Fibroblast of skin of left biceps (primary cell): ENCODE measurements at places on chromosomes 1 and 21.
A peak's percentile ranks its signal among the peaks of the same experiment; 100 is the strongest.

DNA sequence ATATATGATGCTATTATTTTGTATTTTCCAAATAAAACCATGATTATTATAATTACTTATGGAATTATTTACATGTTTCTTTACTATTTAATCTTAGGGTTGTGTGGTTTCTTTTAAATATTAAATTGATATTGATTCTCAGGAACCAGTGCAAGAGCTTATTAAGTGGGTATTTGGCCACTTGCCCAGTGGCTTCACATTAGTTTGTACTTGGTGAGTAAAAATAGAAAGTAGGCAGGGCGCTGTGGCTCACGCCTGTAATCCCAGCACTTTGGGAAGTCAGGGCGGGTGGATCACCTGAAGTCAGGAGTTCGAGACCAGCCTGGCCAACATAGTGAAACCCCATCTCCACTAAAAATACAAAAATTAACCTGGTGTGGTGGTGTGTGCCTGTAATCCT lies 497.1 kb downstream of the PTPRC start:
- DNase-seq: no peak

DNA sequence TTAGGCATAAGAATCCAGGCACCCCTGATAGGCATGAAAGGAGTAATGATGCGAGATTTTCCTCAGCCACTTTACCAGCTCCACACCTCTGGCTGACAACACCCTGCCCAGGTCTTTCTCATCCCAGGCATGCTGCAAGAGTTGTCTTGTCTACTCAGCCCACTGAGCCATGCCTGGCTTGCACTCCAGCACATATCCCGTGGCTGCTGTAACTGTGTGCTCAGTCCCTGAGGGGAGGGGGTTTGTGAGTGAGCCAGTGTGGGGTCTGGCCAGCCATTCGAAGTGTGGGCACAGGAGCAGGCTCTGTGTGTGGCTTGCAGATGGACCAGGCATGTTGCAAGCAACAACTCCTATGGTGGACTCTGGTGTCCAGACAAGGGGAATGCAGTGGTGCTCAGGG lies 529.6 kb downstream of the ADGRL2 start:
- DNase-seq: no peak

DNA sequence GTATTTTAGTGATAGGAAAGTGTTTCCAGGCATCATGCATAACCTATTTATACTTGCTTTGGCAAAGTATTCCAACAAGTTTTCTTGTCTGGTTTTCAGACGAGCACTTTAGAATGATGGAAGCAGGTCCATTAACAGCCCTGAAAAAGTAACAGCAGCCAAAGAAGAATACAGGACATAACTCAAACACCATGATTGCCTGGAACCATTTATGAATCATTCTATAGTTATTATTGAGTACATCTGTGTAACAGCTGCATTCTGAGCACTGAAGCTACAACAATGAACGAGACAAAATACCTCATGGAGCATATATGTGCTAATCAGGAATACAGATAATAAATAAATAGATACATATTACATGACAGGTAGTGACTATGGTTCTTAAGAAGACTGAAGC lies 12.6 kb downstream of the IL10RB start:
- DNase-seq: peak; percentile 67

DNA sequence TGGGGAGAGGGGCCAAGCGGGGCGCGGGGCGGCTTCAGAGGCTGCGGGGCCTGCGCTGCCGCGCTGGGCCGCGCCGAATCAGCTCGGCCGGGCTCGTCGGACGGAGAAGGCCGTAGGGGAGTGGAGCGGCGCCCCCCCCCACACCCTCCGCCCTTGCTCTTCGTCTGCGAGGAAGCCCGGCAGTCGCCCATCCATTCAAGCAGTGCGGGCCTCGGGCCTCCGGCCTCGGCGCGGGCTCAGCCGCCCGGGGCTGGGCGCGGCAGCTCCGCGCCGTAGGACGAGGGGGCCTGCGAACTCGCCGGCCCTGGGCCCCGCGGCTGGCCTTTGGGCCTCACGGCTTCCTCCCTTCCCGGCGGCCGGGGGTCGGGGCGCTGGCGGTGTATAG lies 564 bp downstream of the CTPS1 start:
- DNase-seq: no peak

DNA sequence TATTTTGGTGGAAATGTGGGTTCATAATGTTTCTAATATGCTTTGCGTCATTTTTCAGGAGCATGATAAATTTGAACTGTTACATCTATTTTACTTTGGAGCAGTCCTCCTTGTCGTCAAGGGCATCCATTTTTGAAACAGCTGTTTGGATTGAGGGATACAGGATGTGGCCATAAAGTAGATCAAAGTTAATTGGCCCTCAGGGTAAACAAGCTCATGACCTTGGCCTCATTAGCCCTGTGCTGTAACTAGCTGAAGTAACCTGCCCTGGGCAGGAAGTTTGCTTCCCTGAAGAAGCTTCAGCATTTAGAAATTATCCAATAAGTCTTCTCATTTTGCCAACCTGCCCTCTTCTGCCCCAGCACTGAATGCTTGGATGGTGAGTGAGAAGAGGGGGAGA lies 24.8 kb upstream of the RGL1 start:
- DNase-seq: no peak

DNA sequence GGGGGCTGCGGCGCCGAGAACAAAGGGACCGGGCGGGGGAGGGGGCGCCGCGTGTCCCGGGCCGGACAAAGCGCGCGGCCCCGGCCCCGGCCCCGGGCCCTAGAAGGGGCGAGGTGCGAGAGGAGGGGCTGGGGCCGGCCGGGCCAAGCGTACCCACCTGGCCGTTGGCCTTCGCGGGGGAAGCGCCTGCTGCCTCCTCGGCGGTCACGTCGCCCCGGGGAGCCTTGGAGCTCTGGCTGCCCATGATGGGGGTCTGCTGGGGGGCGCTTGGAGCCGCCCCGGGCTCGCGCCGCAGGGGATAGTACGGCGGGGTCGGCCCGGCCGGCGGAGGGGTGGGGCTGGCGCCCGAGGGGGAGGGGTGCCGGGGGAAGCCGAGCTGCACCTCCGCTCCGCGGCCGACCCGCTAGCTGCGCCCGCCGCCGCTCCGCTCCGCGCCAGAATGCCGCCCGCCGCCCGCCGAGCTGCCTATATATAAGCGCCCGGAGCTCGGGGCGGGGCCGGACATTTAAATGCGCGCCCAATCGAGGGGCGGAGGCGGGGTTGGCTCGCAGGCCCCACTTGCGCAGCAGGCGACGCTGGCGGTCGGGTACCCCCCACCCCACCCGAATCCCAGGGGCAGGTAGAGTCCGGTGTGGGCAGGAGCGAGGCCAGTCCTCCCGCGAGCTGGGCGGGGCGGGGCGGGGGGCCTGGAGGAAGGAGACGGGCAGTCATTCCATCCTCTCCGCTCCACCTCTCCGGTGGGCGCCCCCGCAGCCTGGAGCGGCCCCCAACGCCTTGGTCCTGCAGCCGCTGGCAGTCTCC lies at the start of gene MARCKSL1:
Gene MARCKSL1, minus strand, starts transcription at position 444 of the 801 bp plus-strand sequence. Its CDS starts 200 bp downstream, at position 244.
- peak; percentile 46 for DNase-seq

- no peak for DNase-seq
These were observed 13.5 kb upstream of the SUMO3 start for GRCh38 chr21:44831227-44831860.

DNA sequence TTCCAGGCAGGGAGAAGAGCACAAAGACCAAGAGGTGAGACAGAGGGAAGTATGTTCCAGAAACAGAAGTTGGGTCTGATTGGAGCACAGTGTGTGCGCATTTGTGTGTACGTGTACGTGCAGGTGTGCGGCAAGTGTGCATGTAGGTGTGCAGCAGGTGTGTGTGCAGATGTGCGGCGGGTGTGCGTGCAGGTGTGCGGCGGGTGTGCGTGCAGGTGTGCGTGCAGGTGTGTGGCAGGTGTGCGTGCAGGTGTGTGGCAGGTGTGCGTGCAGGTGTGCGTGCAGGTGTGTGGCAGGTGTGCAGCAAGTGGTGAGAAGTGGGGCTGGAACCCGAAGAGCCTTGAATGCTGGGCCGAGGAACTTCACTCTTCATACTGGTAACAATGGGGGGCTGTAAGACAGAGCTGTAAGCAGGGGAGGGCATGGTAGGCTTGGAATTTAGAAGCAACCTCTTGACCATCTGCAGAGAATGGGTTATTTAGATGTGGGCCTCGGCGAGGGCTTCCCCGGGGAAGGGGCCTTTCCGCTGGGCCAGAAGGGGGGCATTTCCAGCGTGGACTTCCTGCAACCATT lies 118.0 kb upstream of the WNT4 start:
- DNase-seq: no peak

DNA sequence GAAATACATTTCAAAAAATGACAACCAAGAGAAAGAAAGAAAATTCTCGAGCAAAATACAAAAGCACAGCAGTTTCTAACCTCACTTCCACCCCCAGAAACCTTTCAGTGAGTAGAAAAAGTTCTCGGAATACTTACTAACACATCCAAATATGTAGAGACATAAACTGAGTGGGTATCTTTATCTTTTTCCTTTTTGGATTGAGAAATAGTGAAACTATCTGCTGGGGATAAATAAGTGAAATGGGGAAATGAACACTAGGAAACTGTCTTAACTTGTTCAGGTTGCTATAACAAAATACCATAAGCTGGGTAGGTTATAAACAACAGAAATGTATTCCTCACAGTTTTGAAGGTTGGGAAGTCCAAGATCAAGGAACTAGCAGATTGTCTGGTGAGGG lies 72.0 kb downstream of the VCAM1 start:
- DNase-seq: no peak

DNA sequence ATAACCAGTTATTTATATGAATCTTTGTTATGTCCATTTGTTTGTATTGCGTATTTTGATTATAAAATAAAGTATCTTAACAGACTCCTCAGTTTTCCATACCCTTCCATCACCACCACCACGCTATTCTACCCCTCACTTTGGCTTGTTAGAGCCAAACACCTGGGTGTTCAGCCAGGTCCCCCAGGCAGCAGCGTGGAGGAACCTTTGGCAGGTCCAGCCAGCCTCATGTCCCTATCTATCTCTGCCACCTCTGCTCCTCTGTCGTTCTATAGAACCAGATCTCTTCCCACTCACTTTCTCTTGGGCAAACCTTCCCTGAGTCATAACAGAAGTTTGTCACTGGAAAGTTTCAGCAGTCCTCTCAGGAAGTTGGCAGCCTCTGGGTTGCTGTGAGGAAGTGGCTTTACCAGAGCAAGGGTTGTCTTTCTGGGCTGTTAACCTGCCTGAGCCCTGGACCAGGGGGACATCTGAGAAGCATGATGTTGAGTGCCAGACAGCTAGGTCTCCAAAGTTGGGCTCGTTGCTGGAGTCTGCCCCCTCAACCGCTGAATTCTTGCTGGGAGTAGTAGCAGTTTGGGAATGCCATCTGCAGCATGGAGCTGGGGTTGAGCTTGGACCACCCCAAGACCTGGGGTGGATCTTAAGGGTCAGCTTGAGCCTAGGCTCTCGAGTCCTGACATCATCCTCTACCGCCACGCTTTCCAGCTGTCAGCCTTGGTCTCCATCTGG lies 996 bp upstream of the SH3BGRL3 start:
- no peak for DNase-seq

- no peak for DNase-seq
These were observed 65.6 kb downstream of the SAMSN1 start for GRCh38 chr21:14480411-14481031.

DNA sequence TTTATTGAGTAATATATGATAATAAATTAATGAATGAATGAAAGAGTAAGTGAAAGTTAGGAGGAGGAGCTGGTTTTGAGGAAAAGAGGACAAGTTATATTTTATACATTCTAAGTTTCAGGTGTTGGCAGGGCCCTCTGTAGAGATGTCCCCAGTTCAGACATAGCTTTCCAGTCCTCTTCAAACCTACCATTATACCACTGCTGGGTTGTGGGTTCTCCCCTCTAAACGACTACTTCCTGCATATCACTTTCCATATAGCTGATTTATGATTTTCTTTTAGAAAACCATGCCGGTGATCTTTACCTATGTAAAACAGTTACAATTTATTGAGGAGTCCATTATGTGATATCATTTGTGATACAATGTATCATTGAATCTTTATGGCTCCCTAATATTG lies 116.9 kb downstream of the RUNX1 start:
- no peak for DNase-seq

DNA sequence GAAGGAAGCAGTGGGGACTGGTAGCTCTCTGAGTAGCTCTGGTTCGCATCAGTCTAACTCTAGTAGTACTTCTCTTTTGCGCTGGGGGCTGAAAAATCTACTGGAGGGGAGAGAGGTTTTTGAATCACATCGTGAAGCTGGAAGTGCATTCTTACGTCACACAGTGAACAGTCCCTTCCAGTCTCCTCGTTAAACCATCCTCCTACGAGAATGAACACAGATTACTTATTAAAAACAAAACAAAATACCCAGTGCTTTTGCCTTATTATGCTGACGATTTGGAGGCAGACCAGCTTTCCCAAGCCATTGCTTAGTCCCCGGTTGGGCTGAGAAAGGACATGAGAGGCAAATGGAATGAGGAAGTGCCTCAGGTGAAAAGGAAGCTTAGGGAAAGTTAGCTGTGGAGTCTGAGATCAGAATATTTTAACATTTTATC lies 16.1 kb downstream of the HUNK start:
- DNase-seq: no peak

GRCh38 chr1:11407301-11407994 lies 71.5 kb upstream of the DISP3 start:
- no peak for DNase-seq

GRCh38 chr1:181038399-181038873 lies 4.7 kb downstream of the MR1 start:
- no peak for DNase-seq

DNA sequence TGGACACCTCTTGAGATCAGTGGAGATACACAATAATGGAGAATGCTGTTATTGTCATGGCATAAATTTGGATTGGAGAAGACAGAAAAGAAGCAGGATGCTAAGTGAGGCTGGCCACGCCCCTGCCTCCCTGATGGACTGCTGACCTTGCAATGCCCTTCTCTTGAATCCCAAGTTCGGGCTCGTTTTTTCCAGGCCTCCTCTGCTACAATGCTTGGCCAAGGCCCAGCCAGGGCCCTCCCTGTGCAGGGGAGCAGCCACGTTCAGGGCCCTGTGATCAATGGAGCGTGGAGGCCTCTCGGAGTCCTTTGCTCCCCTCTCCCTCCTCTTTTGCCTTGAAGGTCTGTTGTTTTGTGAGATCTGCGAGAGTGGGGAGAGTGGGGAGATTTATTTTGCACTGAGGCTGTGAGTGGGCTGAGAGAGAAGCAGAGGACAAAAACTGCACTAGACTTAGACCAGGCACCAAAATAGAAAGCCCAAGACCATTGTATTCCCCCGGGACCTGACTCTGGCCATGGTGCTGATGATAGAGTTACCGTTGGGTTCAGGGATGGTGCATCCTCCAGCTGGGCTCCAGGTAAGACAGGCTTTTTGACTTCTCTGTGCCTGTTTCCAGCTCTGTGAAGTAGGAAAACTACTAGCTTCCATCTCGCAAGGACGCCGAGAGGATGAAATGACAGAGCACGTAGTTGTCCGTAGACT lies 268.6 kb downstream of the KAZN start:
- no peak for DNase-seq
